ENCODE measurements at places on chromosomes 5 and 9.

DNA sequence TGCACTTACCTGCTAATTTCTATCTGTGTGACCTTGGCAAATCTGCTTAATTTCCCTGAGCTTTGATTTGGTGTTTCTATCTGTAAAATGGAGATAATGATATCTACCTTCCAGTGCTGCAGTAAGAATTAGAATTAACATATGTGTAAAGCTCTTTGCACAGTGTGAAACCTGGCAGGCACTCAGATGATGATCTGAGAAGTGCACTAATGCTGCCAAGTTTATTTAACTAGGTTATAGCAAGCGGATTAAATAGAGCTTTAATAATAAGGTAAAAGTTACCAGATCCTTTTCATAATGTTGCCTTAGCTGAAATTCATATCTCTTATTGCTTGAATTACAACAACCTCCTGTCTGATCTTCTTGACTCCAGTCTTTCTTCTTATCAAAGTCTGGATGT, 315.3 kb upstream of the CD180 start:
- DNase-seq = no peak

DNA sequence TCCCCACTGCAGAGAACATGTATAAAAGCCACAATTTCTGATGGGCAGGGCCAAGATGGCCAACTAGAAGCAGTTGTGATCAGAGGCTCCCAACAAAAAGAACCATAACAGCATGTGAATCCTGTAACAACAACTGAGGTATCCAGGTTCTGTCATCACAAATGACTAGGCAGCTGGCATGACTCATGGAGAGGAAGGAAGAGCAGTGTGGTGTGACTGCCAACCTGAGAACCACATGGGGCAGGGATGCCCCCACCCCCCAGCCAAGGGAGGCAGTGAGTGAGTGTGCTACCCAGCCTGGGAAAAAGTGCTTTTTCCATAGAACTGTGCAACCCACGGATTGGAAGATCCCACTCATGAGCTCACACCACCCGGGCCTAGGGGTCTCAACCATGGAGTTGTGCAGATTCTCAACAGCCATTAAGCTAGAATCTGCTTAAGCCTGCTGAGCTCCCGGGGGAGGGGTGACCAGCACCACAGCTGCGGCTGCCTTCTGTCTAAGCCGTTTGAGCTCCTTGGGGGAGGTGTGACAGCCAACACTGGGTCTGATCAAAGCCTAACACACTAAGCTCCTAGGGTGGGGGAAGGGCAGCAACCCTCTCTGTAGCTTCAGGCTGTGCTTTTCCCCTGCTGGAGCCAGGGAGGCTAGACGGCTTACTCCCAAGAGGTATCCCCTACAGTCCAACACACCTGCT, 80.1 kb upstream of the DMAC1 start:
- peak; percentile 23 for DNase-seq

GRCh38 chr5:96616801-96617200, 45.4 kb upstream of the CAST start:
- DNase-seq = no peak

DNA sequence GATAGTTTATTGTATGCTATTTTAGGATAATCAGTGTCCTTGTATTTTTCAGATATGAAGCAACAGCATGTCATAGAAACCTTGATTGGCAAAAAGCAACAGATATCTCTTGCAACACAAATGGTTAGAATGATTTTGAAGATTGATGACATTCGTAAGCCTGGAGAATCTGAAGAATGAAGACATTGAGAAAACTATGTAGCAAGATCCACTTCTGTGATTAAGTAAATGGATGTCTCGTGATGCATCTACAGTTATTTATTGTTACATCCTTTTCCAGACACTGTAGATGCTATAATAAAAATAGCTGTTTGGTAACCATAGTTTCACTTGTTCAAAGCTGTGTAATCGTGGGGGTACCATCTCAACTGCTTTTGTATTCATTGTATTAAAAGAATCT, 14.5 kb downstream of the CCT5 start:
- no peak for DNase-seq

DNA sequence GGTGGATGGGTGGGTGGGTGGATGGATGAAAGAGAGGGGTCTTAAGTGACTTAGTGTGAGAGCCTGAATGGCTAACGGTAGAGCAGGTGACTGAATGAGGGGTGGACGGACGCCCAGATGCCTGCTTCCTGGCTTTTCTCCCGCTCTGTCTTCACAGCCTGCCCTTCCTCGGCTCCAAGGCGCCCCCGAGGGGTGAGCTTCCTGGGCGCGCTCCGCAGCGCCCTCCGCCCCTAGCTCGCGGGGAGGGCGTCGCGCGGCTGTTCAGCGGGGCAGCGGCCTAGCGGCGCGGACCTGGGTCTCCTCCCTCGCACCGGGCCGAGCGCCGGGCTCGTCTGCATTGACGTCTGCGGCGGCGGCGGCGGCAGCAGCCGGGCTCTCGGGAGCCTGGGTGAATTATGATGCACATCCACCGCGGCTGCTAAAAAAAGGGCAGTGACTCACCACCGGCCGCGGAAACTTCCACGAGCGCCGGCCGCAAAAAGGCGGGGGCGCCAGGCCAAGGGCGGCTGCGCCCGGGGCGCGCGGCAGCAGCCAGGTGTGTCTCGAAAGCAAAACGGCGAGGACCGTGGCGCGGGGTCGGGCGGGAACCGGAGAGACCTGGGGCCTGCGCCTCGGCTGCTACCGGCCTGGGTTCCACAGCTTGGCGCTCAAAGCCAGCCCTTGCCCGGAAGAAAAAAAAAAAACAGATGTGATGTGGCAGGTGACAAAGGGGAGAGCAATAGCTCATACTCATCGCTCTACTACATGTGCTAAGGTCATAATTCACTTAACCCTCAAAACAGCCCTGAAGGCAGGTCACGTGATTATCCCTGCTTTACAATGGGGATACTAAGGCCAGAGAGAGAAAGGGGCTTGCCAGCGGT, 143.0 kb upstream of the ADRA1B start:
- peak; percentile 61 for DNase-seq

- DNase-seq = no peak
These were observed 255.3 kb upstream of the SMARCA2 start for GRCh38 chr9:1759771-1760300.

- no peak for DNase-seq
These were observed 286.8 kb upstream of the RPS23 start for GRCh38 chr5:82564963-82565362.

GRCh38 chr9:137986268-137987099, 108.9 kb downstream of the CACNA1B start:
- DNase-seq = no peak

DNA sequence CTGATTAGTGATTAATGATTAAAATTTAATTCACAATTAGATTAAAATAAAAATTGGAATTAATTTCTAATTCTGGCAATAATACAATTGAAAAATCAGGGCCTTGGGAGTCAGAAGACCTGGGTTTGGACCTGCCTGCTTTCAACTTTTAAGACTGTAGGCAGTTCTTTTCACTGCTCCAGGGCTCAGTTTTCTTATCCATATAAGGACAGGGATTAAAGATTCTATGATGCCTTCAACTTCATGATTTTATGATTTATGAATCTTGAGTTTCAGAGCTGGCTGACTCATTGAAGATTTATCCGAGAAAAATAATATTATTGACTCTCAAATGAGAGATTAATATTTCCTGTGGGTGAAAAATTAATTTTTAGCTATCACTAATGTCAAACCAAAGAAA, 208.6 kb upstream of the ANKH start:
- no peak for DNase-seq

DNA sequence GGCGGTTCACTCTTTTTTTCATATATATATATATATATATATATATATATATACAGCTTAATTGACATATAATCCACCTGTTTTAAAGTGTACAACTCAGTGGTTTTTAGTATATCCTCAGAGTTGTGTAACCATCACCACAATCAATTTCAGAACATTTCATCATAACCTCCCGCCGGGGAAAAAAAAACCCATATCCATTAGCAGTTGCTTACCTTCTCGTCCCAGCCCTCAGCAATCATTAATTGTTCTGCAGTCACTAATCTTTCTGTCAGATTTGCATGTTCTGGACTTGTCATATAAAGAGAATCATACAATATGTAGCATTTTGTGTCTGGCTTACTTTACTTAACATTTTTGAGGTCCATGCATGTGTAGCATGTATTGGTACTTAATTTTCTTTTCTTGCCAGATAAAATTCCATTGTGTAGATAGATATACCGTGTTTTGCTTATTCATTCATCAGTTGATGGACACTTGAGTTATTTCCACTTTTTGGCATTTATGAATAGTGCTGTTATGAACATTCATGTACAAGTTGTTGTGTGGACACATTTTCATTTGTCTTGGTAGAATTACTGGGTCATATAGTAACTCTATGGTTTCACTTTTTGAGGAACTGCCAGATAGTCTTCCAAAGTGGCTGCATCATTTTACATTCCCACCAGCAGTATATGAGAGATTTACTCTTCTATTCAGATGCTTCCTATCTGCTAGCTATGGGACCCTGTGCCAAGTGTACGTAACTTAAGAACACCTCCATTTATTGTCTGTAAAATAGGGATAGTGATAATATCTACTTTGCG, 3.5 kb upstream of the RNF145 start:
- no peak for DNase-seq

DNA sequence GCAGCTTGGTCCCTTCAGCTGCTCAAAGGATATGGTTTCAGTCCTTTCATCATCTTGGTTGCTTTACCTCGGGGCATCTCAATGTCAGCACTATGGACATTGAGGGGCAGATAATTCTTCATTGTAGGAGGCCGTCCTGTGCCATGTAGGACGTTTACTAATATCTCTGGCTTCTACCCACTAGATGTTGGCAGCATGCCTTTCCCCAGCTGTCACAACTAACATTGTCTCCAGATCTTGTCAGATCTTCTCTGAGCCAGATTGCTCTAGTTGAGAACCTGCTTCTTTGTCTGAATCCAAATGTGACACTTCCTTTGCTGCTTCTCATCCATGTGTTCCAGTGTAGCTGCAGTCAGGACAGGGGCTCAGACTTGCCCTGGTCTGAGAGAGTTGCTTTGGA, 10.3 kb downstream of the PTPA start:
- no peak for DNase-seq

DNA sequence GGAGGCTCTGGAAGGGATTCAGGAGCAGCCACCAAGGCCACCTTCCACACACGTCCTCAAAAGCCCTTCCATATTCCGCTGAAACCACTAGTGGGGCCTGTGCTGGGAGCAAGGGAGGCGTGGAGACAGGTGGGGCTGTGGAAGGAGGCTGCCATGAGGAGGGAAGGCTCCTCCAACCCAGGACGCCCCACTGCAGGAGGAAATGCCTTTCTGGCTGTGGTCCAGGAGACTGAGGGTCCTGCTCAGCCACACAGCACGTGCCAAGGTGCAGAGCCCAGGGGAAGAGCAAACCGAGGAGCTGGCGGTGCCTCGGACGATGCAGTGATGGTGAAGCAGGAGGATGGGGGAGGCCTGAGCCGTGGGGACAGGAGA, 49.5 kb downstream of the ADAMTS2 start:
- no peak for DNase-seq

DNA sequence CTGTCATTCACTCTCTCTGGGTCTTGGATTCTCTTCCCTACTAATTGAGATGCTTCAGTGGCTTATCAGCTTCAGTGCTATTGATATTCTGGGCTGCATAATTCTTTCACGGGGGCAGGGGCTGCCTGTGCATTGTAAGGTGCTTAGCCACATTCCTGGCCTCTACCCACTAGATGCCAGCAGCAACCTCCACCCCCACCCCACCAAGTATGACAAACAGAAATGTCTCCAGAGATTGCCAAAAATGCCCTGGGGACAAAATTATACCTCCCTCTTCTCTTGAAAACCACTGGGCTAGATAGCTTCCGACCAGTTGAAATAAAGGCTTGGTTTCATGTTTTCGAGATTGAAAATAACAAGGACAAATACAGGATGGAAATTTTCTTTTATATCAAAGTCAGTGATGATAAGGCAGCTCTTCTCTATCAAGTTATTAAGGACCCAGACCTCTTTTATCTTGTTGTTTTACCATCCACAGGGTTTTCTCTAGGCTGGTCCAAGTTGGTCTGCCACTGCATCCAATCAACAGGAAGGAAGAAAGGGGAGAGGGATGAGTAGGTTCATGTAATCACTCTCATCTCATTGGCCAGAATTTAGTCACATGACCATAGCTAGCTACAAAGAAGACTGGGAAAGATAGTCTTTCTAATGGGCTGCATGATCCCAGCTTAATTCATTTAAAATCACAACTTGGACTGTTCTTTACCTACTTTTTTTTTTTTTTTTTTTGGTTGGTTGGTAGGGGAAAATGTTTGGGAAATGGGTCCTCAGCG, 92.1 kb upstream of the RANBP3L start:
- DNase-seq = no peak

DNA sequence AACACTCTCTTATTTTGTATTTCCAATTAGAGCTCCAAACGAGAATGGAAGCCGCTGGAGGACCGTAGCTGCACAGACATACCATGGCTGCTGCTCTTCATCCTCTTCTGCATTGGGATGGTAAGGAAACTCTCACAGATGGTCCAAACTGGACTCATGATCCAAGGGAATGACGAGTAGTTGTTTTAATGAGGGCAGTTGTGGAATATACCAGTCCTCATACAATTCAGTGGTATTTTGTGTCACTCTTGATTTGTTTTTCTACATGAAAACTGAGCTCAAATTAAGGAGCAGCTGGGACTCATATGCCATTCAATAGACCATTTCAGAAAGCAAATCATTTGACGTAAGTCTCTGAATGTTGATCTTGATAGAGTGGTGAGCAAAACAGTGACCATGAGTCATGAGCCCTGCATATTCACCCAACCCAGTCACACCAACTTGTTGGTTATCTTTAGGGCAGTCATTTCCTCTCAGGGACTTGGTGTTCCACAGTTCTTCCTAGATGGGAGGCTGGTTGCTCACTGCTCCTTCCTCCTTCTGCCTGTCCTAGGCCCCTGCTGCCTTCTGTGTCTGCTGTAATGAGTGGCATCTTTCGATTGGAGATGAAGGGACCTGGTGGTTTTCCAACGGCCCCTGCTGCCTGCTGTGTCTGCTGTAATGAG, 54.9 kb downstream of the SLC44A1 start:
- DNase-seq = no peak

GRCh38 chr9:79390781-79391770, 180.7 kb upstream of the TLE4 start:
- DNase-seq = no peak

- no peak for DNase-seq
These were observed 886.8 kb upstream of the SEMA6A start for GRCh38 chr5:117461403-117461802.

GRCh38 chr5:157959370-157959769, 100.4 kb upstream of the CLINT1 start:
- DNase-seq = no peak

DNA sequence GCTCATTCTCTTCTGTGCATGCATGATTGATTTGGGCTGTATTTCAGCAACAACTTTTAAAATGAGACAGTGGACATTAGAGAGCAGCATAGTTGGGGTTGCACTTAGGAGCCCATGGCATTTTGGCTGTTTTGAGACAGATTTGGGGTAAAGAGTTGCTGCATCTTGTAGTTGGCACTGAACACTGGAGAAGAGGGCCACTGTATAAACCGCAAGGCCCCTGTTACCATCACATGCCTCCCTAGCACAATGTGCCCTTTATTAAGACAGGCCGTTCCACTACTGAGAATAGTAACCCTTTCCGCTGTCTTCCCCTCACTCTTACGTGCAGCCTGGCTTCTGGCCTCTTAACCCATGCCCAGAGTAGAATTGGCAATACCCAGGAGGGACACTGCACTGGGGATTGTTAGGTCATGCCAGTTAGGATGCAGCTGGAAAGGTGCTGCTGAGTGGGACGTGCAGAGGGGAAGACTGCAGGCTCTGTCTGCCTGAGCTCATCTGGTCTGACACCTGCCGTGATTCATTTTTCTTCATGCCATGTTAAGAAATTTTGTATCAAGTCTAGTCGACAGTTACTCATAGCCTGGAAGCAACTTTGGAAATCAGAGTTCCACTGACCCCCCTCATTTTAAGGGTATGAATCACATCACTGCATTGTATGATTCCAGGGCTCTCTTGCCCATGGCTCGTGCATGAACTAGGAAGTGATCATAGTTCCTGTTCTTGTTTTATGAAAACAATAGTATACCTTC, 146.9 kb upstream of the DMRT1 start:
- no peak for DNase-seq
